GM04503 (cell line): ENCODE measurements at places on chromosomes 5 and 9.

DNA sequence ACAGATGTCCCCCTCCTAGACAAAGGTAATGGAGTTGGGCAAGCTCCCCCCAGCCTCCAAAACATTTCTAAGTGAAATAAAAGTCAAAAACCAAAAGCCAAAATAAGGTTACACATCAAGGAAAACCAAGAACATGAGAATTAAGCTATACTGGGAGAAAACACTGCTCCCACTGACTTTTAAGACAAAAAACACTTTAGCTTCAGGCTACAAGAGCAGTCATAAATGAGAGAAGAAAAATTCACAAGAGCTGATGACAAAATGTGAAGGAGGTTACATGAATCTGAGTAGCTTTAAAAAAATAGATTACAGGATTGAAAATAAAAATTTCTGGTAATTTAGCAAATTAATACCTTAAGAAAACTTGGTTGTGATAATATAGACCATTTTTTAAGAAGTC is 1370.3 kb upstream of the CDH9 start:
- DNase-seq, result no peak

- DNase-seq, result no peak
Measured at GRCh38 chr9:135287627-135288026, 192.0 kb upstream of the PPP1R26 start.

DNA sequence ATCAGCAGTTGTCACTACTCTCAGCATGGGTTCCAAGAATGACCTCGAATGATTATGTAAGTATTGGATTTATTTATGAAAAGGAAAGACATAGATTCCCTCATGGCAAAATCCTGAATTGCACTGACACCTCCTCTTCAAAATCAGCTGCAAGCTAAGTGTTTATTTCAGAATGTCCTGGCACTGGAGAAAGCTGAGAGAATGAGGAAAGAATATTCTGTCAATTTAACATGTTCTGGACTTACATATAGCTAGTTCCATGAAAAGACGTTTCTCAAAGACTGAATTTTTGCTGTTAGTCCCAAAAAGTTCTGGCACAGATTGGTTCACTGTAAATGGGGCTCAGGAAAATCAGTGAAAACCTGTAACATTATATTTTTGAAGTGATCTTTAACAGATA is 120.3 kb downstream of the NREP start:
- no peak for DNase-seq

DNA sequence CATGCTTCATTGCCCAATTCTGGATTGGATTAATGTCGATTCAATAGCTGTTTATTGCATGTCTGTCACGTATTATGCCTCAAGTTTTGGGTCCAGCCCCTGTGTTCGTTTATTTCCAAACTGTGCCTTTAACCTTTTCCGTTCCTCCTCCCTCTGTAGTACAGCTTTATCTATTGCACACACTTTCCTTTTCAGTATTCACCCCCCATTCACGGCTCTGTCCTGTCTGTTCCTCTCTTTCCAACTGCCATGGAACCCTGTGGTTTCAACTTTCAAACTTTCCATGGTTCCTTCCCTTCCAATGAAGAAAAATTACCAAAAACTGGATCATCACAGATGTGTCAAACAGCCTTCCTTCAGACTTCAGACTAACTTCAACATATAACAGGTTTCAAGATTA is 17.1 kb downstream of the SMARCA2 start:
- no peak for DNase-seq

GRCh38 chr9:93081931-93082330 is 14.1 kb upstream of the CARD19 start:
- DNase-seq, result peak; percentile 92

DNA sequence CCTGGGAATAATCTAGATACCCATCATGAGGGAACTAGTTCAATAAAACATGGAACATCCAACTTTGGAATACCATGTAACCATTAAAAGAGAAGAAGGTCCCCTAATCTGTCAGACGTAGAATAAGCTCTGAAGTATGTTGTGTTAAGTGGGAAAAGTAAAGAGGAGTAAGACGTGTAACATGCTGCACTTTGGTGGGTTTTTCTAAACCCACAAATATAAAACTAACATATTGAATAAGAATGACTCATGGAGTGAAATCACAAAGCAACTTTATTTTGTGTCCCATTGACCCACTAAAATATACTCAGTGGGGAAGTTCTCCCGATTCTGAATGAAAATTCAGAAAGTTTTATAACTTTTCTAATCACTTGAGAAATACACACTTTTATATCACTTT is 67.9 kb upstream of the PIK3R1 start:
- no peak for DNase-seq

GRCh38 chr9:136799854-136800657 is 3.9 kb downstream of the CCDC183 start:
- no peak for DNase-seq

DNA sequence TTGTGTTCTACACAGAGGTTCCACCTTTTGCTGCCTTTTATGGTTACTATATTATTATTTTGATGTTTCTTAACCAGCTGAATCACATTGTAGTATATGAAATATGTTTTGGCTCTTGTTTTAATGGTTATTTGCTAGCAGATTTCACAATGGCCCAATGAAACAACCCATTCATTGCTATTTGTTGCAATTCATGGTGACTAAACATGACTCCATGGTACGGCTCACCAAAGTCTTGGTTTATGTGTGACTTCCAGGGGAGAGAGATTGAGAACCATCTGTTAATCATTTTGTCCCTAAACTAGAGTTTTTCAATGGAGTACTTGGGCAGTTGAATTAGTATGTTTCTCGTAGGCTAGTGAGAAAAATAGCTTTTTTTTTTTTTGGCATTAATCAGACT is 108.4 kb downstream of the GHR start:
- DNase-seq, result peak; percentile 1

DNA sequence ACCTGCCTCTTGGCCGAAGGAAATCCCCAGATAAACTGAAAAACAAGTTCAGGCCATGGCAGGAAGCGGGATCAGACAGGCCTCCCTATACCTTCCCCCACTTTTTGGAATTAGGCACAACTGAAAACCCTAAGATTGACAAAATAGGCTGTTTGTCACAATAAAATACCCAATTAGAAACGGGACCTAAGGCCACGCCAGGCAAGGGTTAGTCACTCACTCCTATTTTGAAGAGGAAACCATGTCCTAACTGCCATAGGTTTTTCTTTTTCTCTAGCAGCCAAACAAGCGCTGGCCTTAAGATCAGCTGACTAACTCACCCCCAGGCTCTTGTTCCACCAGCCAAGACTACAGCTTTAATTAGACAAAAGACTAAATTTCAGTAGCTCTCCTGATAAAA is 11.9 kb downstream of the FBP2 start:
- DNase-seq, result no peak

DNA sequence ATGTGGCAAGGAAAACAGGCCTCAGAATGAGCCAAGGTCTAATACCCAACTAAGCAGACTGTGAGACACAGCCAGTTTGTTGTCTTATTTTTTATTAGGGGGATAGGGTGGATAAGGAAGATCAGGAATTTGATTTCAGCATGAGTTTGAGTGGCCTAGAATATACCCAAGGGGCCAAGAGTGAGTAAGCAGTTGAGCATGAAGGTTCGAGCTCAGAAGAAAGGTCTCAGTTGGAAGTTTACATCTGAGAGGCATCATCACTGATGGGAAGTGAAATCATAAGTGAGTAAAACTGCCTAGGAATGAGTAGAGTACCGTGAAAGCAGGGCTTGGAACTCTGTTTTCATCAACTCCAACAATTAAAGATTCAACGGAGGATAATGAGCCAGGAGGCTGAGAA is 12.6 kb downstream of the PSMD5 start:
- no peak for DNase-seq

- DNase-seq, result no peak
Measured at GRCh38 chr9:34114436-34114835, 12.1 kb downstream of the DCAF12 start.

DNA sequence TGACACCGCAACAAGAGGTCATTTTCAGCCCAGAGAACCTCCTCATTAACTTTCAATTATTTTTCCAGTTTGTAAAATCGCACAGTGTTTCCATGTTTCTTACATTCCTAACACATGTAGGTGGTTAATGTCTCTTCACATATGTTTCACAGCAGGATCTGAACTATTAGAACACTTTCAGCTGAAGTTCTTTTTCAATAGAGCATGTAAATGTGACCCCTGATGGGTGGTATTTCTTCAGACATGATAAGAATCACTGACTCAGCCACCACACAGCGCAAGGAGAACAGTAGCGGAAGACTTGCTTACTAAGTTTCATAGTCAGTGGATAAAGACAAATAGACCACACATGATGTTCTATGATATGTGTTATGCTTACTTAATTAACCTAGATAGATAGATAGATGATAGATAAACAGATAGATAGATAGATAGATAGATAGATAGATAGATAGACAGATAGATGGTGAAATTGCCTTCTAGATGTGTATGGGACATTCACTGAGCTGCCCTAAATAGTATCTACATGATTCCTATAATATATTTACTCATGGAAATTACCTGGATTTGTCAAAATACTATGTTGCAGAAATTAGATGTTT is 1992.1 kb upstream of the NUDT12 start:
- DNase-seq, result no peak

GRCh38 chr5:57986761-57987341 is 473.0 kb downstream of the PLK2 start:
- peak; percentile 34 for DNase-seq

GRCh38 chr9:3241290-3241689 is 284.5 kb downstream of the RFX3 start:
- DNase-seq, result no peak

GRCh38 chr5:18457255-18457654 is 823.0 kb downstream of the TAF11L14 start:
- no peak for DNase-seq

DNA sequence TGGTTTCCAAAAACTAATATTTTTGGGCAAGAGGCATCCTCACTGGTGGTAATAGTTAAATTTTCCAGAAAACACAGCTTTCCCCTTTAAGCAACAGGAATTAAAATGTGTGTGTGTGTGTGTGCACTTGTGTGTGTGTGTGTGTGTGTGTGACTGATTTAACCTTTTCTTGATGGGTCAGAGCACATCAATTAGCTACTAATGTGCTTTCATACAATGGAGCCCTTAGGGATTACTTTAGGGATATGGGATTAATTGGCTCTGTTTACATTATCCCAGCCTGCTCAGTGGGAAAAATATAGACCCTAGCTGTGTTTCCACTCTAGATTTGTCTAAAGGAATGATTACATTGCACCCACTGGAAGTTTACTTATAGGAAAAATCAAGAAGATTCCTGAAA is 6.5 kb downstream of the PLCXD3 start:
- DNase-seq, result no peak

DNA sequence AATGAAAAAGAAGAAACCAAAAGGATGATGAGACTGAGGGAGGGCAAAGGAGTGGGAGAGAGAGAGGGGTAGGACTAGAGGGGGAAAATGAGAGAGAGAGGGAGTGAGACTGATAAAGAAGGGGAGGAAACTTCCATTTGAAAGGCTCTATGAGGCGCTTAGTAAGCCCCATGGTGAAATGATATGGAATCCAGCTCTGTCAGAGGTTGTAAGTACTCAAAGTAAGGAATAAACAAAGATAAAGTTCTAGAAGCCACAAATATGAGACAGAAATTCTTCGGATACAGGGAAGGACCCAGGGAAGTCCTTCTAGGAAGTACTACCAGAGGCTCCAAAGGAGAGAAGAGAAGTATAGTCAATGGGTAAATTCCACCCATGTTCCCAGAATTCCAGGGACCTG is 21.7 kb upstream of the VLDLR start:
- no peak for DNase-seq

- DNase-seq, result no peak
Measured at GRCh38 chr5:91024727-91025126, 358.4 kb downstream of the ARRDC3 start.

GRCh38 chr5:171841984-171842776 is 56.6 kb downstream of the SMIM23 start:
- no peak for DNase-seq

DNA sequence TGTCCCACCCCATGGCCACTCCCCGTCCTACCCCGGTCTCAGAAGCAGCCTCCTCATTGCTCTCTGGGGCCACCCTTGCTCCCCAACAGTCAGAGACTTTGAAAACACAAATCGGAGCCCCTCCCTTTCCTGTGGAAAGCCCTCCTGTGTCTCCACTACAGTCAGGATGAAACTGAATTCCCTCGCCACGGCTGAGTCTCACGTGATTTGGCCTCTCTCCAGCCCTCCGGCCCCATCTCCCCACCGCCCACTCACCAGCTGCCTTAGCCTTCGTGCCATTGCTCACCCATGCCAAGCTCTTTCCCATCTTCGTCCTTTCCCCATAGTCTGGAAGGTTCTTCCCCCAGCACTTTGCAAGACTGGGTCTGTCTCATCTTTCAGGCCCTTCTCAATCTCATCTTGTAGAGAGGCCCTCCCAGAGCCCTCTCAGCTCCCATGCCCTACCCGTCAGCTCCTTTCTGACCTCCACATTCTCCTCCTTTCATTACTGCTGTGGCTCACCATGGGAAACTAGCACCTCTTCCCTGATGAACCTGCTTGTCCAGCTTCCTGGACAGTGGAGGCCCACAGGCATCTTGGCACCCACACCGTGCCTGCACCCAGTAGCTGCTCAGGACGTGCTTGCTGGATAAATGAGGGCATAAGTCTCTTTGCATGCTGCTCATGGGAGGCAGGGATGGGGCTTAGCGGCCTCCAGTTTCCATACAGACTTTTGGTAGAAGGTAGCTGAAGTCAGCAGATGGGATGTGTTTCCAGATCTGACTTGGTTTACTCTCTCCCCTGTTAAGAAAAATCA is 126.4 kb upstream of the COL5A1 start:
- no peak for DNase-seq

- DNase-seq, result no peak
Measured at GRCh38 chr9:82467436-82467835, 478.9 kb downstream of the SPATA31D1 start.

DNA sequence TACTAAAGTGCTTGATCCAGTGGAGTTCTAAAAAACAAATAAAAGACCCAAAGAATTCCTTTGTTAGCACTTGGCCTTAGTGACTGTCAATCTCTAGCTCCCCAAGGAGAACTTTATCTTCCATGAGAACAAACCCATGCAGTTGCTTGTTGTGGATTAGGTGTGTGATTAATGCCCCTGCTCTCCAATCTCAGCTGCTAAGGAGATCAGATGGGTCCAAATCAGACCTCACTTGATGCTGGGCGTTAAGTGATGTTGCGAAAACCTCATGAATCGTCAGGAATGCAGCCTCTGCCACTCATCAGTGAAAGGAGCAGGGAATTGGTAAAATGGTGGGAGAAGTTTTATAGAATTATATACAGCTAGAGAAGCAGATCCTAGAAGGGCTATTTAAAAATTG is 133.7 kb downstream of the DMAC1 start:
- no peak for DNase-seq

- DNase-seq, result no peak
Measured at GRCh38 chr5:73625944-73626811, at the start of gene ARHGEF28. TSS of gene ARHGEF28 (plus strand) at chr5:73626196. CDS start at chr5:73684852, 58,656 bp downstream.
